Neural progenitor cell (in vitro differentiated cells): ENCODE measurements at places on chromosomes 16 and 17.
A peak's percentile ranks its signal among the peaks of the same experiment; 100 is the strongest.

DNA sequence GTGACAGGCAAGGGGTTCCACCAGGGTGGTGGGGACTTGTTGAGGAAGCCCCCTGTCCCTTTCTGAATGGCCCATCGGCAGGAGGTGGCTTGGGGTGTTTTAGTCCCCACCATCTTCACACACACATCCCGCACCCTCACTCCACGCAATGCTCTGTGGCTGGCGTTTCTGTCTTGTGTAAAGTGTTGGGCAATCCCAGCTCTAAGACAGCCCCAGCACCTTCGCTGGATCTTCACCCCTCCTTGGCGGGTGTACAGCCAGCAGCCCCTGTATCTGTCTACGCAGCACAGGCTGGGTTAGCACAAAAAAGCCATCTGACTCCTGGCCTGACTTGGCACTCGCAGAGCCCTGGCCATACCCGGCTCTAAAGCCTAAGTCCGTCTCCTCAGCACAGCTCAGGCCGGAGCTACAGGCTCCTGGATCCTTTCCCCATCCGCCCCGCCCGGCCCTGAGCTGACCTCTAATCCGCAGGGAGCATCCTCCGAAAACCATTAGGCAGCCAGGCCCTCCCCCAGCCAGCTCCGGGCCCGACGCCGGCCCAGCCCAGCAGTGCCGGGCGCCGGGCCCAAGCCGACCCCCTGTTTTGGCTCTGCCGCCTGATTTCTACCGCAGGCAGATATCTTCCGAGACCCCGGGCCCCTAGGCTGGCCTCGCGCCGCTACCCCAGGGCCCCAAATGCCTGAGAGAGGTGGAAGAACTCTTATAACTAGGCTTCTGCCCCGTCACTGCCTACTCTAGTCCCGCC, 42.4 kb upstream of the TAC4 start:
- DNase-seq: peak; percentile 62

- DNase-seq: peak; percentile 31
These were observed at the start of gene CHD3 for GRCh38 chr17:7888184-7888920. TSS of gene CHD3 (plus strand) at chr17:7888789. CDS start at chr17:7889001, 212 bp downstream.

GRCh38 chr17:64736804-64737492, 74.8 kb upstream of the SMURF2 start:
- DNase-seq: peak; percentile 9

- DNase-seq: peak; percentile 96
These were observed 959 bp upstream of the ANKRD13B start for GRCh38 chr17:29591737-29592608.

DNA sequence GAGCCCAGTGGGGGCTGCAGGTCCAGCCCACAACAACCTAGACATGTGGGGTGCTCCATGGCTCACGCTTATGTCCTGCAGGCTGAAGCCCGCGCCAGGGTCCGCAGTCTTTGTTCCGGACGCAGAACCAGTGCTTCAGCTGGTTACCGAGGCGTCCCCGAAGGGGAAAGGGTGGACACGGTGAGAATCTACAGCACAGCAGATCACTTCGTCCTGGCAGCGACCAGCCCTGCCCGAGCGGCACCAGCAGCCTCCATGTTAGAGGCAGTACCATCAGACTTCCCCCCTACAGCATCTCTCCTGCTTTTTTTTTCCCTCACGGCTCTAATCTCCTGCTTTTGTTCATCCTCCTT, 1736.4 kb downstream of the TP53TG3F start:
- no peak for DNase-seq

DNA sequence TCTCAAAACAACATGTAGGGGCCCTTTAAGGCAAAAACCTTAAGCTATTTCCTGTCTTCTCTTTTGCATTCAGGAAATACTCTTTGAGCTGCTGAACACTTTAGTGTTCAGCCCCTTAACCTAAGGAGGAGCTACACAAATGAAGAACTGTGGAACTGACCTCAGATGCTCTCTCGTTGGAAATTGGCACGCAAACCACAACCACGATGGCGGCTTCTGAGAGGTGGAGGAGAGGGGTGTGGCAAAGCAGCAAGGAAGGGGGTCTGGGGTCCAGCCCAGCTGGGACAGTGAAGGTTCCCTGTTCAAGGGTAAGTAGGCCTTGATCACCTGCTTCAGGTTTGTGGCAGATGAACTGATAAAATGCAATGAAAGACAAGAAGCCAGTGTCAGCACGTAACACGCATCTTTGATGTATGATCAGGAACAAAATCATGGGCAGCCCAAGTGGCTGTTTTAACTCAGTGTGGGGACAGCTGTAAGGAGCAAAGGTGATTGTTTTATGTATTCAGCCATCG, 291.6 kb upstream of the TNRC6C start:
- DNase-seq: no peak

DNA sequence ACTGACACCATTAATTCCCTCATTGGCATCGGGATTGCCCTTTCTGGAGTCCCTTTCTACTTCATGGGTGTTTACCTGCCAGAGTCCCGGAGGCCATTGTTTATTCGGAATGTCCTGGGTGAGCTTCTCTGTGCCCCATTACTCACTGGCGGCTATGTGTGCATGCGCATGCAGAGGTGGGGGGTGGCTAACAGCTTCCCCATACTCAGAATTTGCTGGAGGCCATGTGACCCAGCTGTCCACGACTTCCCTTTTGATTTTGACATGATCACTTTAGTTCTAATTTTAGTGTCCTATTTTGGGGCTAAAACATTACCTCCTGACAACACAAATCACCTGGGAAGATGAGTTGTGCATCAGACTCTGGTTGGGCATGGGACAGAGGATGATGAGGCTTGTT, 14.1 kb downstream of the SLC7A6OS start:
- DNase-seq: no peak

DNA sequence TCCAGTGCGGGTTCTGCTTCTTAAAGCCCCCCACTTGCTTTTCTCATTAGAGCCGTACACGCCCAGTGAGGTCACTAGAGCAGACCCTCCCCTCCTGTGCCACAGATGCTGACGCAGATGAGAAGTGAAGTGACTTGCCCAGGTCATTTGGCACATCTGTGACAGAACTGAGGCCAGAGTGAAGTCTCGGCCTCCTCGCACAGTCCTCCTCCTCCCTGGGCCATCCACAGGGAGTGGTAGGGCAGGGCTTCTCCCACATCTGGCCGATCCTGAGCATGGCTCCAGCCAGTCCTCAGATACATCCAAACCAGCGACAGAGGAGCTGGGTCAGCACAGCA, 15.3 kb upstream of the TBX2 start:
- DNase-seq: no peak

- no peak for DNase-seq
These were observed 122.0 kb downstream of the CLEC16A start for GRCh38 chr16:11066261-11066870.

DNA sequence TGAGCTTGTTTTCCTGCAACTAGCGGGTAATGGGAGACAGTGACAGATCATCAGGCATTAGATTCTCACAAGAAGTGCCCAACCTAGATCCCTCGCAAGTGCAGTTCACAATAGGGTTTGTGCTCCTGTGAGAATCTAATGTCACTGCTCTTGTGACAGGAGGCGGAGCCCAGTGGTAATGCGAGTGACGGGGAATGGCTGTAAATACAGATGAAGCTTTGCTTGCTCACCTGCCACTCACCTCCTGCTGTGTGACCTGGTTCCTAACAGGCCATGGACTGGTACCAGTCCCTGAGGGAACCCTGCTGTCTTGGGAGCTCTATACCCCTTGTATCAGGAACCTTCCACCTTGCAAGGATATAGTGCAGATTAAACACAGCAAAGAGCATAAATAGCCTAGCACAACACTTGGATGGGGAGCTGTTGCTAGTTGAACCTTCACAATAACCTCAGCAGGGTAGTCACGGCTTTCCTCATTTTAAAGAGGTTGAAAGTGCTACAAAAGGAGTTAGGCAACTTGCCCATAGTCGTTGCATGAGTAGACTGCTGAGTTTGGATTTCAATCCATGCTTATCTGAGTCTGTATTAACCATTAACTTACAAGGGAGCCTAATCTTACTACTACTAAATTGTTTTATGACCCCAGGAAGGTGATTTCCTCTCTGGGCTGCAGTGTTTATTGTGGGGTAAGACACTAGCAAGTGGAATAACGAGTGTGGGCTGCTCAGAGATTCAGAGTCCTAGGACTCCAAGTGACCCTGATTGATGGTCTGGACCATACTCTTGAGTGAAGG, 156.6 kb upstream of the ZFHX3 start:
- no peak for DNase-seq

GRCh38 chr17:68327823-68328557, 36.7 kb downstream of the ARSG start:
- no peak for DNase-seq

DNA sequence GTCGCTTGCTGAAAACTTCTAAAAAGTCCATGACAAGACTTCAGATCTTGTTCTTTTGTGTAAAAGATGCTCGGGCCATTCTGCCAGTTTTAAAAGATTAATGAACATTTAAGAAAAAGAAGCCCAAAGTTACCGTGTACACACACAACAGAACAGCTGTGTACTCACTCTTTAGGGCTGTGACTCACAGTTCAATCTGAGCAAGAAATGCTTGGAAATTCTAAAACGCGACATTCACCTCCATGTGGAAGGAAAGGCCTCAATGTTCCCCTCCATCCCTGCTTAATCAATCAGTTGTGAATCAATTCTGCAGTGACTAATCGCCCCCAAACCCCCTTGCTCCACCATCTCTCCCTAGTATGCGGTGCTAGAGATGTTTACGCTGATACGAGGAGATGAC, 609.9 kb upstream of the SALL1 start:
- DNase-seq: no peak

- peak; percentile 74 for DNase-seq
These were observed 1130.4 kb downstream of the CDH8 start for GRCh38 chr16:60905811-60906210.

DNA sequence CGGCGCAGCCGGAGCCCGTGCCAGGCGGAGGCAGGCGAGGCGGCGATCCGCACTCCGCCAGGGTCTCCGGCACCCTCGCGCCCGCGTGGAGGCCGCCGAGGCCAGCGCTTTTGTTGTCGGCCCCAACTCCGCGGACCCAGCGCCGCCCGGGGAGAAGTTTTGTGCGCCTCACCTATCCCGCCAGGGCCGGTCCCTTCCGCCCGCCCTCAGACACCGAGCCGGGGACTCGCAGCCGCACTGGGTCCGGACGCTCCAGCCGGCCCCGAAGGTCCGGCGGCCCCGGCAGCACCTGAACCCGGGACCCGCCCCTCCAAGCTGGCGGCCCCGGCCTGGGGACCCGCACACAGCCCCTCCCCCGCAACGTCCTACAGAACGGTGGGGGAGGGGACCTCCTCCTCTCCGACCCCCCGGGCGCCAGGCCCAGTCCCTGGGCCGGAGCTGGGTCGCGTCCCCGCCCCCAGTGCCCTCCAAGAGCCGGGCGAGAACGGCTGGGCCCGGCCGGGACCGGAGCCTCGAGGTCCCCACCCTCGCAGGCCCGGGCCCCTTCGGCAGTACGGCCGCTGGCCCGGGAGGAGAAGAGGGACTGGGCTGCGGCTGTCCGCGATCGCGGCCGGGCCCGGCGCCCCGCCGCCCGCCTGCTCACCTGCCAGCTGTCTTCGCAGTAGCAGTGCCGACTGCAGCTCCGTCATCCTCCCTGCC, 698 bp downstream of the UBE2G1 start:
- DNase-seq: peak; percentile 80

GRCh38 chr17:20999044-20999573, 43.7 kb downstream of the USP22 start:
- DNase-seq: no peak

- DNase-seq: no peak
These were observed 7.3 kb upstream of the BLMH start for GRCh38 chr17:30299000-30299399.

DNA sequence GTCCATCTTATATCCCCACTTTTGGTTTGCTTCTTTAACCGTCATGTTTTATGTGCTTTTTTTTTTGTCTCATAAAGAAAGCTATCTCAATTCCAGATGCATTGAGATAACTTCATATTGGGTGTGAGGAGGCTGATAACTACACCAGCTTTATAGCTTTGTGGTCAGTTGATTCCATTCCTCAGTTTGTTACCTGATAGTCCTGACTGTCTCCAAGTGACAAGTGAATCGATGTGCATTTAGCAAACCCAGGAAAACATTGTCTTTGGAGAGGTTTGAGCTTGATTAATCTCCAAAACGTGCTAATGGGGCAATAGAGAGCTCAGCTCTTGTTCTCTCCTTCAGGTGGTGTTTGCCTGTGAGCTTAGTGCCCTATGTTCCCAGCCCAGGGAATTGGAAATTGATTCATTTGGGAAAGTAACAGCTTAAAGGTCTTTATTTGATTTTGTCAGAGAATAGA, 22.7 kb downstream of the HS3ST3B1 start:
- DNase-seq: peak; percentile 76

GRCh38 chr17:19904924-19905323, 37.2 kb upstream of the ULK2 start:
- DNase-seq: no peak

DNA sequence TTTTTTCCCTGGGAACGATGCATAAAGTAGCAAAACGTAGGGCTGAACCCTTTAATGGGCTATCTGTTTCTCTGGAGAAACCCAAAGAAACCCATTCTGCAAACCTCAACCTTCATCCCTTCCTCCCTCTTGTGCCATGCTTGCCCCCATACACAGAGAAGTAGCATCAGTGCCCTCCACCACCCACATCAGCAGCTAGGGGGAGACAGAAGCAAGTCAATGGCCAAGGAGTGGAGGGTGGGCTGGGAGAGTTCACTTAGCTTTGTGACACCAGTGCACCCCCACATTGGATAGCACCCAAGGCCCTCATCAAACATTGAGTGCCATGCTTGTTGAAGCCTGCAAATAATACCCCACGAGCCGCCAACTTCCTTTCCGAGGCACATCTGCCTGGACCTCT, 282.4 kb downstream of the ABCC12 start:
- DNase-seq: no peak

DNA sequence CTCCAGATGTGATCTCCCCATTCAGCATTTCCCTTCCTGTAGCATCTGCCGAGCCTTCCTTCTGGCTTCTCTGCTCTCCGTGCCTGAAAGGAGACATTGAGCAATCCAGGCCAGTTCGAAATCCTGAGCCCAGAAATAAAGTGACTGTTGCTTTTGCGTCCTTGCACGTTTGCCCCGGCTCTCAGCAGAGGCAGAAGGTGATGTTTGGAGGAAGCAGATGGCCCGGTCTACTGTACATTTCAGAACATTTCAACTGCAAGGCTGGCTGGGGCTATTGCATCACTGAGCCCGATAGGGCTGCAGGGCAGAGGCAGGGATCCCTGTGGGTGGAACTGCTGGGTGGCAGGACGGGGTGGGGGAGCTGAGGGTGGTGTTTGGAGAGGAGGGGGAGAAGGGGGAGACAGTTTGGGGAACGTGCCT, 29.4 kb downstream of the IRF8 start:
- no peak for DNase-seq

DNA sequence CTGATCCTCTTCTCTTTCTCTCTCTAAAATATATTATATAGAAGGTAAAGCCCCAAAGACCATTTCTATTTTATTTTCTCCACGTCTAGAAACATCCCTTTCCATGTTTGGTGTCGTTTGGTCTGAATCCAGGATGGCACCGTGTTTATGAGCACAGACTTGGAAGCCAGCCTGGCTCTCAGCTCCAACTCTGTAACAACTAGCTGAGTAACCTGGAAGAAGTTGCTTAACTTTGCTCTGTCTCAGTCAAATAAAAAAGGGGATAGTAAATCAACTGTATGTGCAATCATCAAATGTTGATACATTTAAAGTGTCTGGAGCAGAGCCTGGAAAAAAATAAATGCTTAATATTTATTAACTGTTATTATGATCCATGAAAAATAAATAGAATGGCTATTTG, 249.8 kb upstream of the MAF start:
- no peak for DNase-seq

- no peak for DNase-seq
These were observed 118.9 kb downstream of the AATF start for GRCh38 chr17:37067555-37068111.
